ENCODE measurements at places on chromosomes 16 and 17. TPM values are rescaled to one million over a fixed set of nuclear protein-coding genes. Genes with fewer than 3 reads are reported as not detected.

- DNase-seq, result no peak
These were observed 258.6 kb upstream of the FOXF1 start for GRCh38 chr16:86251682-86252081.

- DNase-seq, result no peak
These were observed 21.8 kb downstream of the FAM20A start for GRCh38 chr17:68579194-68579927.

GRCh38 chr16:21189311-21189710, 22.1 kb downstream of the ZP2 start:
- DNase-seq, result no peak

DNA sequence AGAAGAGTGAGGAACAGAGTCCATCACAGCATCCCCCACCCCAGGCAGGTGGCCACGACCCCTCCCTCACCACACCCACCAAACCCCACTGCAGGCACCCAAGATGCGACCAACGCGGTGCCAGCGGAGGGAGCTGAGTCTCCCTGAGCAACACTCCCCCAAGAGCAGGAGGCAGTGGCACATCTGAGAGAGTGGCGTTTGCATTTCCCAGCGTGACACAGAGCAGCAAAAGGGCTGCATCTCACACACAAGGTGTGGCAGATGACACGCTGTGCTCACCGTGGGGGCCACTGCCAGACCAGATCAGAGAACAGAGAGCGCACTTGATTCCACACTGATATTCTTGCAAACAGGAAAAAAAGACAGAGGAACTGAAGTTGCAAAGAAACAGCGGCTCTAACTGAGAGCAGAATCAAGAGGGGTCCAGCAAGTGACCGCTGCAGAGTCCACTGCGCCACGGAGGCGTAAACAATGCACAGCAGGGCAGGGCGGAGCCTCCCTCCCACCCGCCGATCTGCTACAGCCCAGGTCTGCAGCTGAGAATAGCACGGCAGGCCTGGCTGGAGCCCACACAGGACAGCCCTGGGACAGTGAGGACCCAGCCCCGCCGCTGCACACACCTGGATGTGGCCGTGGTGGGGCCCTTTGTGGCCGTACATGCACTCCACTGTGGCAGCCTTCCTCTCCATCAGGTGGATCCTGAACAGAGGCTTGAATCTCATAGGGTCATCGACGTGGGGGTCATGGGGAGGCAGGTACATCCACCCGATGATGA, 26.0 kb upstream of the C16orf95 start:
- DNase-seq, result no peak

- no peak for DNase-seq
These were observed 540 bp upstream of the RPL38 start for GRCh38 chr17:74202938-74203337.

CLEC10A gene
- 0.33 TPM for total RNA-seq

TEKT5 gene
- total RNA-seq, result not detected

All from body of pancreas (tissue), 4 donors.